BJ (cell line): ENCODE measurements at places on chromosomes 5 and 9. TPM values are rescaled to one million over a fixed set of nuclear protein-coding genes. Genes with fewer than 3 reads are reported as not detected.
A peak's percentile ranks its signal among the peaks of the same experiment; 100 is the strongest.

DNA sequence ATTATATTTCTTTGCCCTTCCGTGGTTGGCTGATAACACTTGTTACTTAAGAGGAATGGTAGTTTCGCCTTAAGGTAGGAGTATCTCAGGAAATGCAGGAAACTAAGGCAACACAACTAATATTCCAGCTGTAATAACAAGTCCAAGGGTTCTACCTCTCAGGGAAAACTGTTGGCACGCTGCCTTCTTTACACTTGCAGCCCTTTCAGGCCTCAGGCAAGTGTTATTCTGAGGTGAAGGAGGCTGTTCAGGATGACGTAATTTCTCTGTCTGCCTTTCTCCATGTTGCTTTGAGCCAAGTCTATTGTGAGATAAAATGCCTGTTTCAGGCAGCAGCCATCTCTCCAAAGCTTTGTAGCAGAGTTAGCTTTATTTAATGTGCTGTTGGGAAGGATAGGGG is 38.0 kb downstream of the VCAN start:
- no peak for DNase-seq

- DNase-seq = no peak
These were observed at the start of gene GRK6 for GRCh38 chr5:177426566-177427210. Gene GRK6, plus strand, starts transcription at chr5:177426676. Its CDS starts 170 bp downstream, at chr5:177426846.

DNA sequence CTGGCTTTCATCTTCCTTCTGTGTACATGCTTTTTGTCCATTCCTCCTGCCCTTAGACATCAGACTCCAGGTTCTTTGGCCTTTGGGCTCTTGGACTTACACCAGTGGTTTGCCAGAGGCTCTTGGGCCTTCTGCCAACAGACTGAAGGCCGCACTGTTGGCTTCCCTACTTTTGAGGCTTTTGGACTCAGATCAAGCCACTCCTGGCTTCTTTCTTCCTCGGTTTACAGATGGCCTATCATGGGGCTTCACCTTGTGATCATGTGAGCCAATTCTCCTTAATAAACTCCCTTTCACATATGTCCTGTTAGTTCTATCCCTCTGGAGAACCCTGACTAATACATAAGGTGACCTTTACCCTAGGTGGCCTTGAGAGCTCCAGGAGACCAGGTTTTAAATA is 189.1 kb upstream of the CCNG1 start:
- DNase-seq = no peak

GRCh38 chr5:80976985-80977384 is 16.8 kb downstream of the RASGRF2 start:
- DNase-seq = no peak

DNA sequence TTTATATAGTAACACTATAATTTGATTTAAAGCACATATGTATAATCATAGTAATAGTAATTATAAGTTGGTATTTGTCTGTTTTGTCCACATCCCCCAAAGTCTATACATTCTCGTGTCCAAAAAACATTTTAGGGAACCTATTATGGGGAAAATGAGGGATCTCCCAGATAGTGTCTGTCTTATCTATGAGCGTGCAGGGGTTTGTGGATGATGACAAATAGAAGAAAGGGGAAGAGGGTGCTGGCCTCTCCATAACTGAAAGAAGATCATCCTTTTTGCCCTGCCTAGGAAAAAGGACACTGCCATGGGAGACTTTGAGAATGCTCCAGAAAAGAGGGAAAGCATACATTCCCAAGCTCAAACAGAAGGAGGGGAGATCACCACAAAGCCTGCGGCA is 45.3 kb downstream of the C5orf22 start:
- no peak for DNase-seq

GRCh38 chr9:84121991-84122523 is 141.5 kb downstream of the RMI1 start:
- peak; percentile 86 for DNase-seq

DNA sequence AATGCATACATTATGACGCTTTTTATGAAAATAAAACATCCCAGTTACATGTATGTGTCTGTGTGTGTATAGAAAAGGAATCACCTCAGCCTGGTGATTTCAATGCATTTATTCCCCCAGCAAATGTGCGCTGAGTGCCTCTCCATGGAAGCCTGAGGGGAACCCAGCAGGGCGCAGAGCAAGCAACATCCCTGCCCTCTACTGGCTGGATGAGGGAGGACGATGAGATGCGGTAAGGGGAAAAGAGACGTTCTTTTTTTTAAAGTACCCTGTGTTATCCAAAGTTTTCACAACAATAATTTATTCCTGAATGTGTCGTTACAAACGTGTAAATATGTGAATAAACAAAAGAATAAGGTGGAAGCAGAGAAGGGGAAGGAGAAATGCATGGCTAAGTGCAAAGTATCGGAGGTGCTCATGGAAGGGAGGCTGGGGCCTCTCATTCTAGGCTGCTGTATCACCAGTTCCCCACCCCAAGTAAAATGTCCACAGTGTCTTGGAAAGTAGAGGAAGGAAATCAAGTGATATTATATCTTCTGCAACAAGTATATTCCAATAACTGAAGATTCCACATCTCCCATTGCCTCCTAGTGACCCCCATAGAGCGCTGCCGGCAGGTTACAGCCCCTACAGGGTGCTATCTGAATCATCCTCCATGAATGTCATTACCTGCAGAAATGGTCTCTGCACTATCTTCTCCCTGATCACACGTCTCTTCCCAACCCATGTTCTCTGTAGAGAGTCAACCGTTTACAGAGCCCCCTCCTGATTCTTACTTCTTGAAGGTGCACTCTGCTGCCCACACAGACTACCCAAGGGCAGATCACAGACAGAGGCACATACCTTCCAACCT is 13.0 kb upstream of the ABLIM3 start:
- DNase-seq = no peak

DNA sequence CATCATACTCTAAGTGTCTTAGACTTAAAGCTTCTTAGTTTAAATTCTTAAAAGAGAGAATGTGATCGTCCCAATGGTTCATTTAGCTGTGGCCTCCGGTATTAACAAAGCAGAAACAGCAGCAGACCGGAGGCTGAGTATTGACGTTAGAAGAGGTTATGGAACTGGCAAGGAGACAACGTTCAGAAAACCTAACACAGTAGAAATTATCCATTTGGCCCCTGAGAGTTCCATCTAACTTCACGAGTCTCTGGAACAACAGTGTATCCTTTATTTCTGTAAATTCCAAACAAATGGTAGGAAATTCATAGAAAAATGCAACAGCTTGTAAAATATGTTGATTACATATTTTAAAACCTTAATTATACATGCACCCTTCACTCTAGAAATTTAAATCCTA is 107.3 kb upstream of the PTGER4 start:
- DNase-seq = no peak

DNA sequence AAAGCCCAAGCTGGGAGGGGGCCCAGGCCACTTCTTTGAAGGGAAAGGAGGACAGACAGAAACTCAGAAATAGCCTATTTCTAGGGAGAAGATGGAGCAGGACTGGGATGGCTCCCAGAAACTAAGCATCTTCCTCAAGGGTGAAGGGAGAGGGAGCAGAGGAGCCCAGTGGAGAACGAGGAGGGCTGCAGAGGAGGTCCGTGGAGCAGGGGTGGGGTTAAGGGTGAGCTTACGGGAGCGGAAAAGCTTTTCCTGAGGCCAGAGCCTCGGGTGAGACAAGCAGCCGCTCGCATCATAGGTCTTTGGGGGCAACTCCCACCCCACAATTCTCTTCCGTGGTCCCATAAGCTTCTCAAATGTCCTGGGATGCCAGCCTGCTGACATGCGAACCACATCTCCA is 127.1 kb upstream of the PHYKPL start:
- DNase-seq = no peak

The GDA gene
- polyA plus RNA-seq = not detected in 2 replicates

The WDR31 gene
- polyA plus RNA-seq = 1.6 and 2.0 TPM in 2 replicates

The RNF183 gene
- polyA plus RNA-seq = not detected in 2 replicates

The CORO2A gene
- polyA plus RNA-seq = 1.2 and 1.5 TPM in 2 replicates

The KIF24 gene
- polyA plus RNA-seq = 1.6 and 1.9 TPM in 2 replicates

The FAM78A gene
- polyA plus RNA-seq = 0.37 and 1.1 TPM in 2 replicates
